ENCODE measurements at places on chromosomes 3 and 15.

- DNase-seq = peak; percentile 54
Measured at GRCh38 chr15:74776821-74777768, 4.8 kb upstream of the CSK start.

GRCh38 chr15:36627566-36627965, 48.1 kb downstream of the CDIN1 start:
- no peak for DNase-seq

DNA sequence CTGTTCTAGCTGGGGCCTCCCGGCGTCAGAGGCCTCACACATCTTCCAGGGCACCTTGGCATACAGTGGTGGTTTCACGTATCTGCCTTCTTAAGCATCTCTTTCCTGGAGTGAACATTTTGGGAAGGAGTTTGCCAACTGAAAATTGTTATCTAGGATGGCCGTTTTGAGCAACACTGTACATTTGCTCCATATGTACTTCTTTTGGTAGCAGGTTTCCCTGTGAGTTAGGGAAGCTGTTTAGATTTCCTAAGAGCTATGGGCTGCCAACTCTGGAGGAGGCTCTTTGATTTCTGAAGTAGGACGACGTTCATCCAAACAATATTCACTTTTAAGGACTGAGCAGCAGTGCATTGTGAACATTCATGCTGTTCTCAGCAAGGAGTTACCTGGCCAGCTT, 665.9 kb downstream of the SQOR start:
- no peak for DNase-seq

DNA sequence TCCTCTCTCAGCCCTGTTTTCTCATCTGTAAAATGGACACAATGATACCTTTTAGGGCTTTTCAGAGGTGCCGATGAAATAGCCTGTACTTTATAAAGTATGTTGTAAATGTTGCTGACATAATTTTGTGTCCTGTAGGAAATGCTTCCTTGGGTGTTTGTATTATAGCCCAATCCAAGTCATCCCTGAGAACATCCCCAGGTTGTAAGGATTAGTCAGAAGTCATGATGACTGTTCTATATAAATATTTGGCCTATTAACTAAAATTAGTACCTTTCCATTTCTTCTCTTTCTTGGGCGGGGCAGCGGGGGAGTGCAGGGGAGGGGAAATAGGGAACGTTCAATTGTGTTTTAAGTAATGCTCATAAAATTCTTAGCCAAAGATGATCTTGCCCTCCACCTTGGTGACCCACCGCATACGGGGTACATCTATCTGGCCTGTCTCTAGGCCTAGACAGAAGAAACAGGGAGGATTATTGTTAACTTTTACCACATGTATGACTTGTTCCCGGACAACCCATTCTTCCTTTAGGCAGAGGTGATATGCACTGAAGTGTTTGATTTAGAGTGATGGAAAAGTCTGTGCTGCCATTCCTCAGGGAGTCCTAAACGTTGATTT, 120.7 kb downstream of the VGLL4 start:
- DNase-seq = no peak

- DNase-seq = no peak
Measured at GRCh38 chr15:56074481-56075265, 81.3 kb upstream of the NEDD4 start.

- no peak for DNase-seq
Measured at GRCh38 chr3:195095035-195095703, 175.8 kb downstream of the XXYLT1 start.

DNA sequence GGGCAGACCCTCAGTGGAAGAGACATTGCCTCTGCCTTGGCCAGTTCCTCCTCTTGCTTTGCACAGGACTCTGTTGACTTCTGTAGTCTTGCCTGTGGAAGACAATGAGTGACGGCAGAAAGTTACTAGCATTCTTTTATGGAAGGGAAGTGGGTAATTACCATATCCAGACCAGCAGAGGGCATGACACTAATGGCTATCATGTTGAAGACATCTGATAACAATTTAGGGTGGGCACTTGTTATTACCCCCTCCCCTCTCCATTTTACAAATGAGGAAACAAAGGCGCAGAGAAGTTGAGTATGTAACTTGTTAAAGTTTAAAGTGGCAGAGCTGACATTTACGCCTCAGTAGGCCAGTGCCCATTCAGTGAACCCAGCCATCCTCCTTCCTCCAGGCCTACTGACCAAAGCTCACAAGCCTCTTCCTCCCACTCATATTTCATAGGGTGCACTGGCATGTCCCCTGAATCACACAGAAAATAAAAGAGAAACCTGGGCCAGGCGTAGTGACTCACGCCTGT, 48.2 kb upstream of the FMN1 start:
- DNase-seq = no peak

DNA sequence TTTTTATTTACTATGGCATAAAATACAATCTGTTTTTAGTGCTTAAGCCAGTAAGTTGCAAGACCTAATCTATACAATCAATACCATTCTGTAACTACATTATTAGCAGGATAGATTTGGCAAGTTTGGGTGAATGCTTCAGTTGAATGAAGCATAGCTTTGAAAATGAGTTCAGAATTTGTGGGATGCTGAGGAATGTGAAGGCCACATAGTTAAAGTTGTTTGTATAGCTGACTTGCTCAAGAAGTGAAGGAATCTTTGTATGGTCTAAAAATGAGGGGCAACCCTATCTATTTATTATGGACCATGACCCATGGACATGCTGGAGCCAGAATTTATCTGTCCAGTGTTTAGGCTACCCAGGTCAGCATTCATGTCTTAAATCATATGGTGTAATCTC, 58.5 kb downstream of the CRYBG3 start:
- no peak for DNase-seq

GRCh38 chr3:127196002-127196401, 3.1 kb downstream of the PRR23E start:
- DNase-seq = no peak

DNA sequence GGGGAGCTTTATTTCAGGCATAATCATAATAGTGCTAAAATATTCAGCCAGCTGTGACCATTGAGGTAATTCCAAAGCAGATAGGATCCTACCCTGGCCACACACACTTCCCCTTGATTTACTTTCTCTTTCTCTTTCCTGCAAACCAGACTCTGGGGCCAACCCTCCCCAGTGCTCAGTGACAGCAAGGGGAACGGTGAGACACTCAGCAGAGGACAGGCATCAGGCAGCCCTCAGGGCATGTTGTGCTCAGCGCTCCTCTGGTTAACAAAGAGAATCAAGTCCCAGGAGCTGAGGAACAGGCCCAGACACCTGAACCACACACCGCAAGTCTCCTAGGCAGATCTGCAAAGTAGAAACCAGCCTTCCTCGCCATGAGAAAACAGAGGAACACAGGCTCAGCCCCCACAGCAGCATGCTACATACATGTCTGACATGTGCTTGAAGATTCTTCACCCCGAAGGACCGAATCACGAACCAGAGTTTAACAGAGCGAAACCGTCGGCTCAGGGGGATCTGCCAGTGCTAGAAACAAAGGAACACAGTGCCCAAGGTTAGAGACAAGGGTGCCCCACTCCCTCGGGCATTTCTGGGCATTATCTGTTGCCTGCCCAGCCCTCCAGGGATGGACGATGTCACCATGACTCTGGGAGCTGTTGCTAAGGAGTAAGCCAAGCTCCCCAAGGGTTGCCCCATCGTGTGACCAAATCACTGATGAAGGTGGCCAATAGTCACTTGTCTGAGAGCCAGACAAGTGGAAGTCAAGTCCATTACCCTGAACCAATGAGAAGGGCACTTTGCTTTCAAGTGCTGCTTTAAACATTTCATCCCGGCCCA, 17.5 kb downstream of the HDC start:
- DNase-seq = peak; percentile 71

GRCh38 chr3:13171704-13172643, 98.7 kb upstream of the IQSEC1 start:
- DNase-seq = no peak

- DNase-seq = no peak
Measured at GRCh38 chr3:99013777-99014315, 112.4 kb upstream of the DCBLD2 start.

- no peak for DNase-seq
Measured at GRCh38 chr3:107368654-107369398, 8.4 kb upstream of the CCDC54 start.

- no peak for DNase-seq
Measured at GRCh38 chr3:30314757-30315325, 291.6 kb upstream of the TGFBR2 start.

GRCh38 chr3:121916189-121916588, 22.0 kb downstream of the SLC15A2 start:
- DNase-seq = no peak

DNA sequence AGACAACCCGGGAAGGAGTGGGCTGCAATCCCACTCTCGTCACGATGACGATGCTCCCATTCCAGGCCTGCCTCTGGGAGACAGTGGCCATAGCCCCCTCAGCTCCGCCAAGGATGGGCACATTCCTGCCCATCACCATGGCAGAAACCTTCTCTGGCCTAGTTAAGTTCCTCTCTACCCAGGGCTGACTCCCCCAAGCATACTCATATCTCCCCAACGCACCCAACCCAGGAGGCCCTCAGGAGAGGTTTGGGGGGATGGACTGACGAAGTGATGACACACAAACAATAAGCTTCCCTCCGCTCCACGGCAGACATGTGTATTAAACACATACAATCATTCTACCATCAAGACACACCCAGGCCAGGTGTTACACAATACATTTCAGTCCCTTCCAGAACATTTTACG, 60.1 kb downstream of the VGLL4 start:
- no peak for DNase-seq

DNA sequence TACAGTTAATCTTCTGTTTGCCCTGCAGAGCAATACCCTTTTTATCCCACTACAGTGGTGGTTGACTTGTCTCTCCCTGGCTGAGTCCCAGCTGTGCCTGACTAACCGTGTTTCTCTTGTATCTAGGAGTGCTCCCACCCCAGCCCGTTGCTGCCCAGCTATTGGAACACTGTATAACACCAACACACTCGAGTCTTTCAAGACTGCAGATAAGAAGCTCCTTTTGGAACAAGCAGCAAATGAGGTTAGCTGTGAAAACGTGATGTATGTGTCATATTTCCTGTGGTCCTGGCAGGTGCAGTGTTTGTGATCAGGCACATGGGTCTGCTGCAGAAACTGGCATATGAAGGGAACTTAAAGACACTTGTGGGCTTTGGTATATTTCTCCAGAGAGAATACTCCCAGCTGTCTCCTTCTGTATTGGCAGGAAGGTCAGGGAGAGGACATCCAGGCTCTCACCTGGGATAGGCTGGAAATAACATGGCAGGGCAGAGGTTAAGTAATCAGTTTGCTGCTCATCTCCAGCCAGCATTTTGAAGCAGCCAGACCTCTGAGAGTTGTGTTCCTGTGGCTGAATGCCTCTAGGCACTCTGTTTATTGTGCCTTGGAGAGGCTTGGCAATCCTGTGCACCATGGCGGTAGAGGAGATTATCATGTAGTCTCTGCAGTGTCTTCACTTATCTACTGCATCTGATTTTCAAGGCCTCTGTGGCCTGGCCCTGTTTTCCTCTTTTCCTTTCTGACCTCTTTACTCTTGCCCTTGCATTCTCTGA, 34.8 kb downstream of the ATG7 start:
- DNase-seq = peak; percentile 57

DNA sequence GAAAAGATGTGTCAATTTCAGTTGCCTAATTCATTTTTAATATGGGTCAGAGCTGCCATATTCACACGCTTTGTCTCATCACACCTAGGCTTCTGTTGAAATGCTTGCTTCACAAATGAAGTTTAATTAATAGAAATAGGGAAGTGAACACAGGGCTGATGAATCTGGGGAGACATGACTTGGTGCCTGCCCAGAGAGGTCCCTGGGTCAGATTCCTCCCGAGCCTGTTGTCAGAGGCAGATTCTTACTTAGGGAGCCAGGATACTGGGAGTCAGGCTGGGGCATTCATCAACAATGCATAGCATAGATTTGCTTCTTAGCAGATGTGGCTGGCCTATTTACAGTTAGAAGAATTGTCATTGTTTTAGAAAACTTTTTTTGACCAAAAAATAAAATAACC, 90.6 kb downstream of the CACNA1D start:
- no peak for DNase-seq

DNA sequence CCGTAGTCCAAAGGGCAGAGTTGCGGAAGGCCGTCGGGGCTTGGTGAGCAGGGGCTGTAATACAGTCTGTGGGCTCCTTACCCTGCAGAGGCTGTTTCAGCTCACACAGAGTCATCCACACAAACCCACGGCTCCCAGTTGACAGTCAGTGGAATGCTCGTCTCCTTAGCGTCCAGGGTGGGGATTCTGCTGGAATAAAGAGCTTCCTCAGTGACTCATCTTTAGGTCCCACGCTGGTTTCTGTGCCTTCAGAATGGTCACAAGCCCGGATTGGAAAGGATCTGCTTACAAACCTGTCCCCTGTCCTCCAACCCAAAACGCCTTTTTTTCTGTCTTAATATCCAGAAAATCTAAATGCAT, 201.3 kb upstream of the TPM1 start:
- DNase-seq = no peak

DNA sequence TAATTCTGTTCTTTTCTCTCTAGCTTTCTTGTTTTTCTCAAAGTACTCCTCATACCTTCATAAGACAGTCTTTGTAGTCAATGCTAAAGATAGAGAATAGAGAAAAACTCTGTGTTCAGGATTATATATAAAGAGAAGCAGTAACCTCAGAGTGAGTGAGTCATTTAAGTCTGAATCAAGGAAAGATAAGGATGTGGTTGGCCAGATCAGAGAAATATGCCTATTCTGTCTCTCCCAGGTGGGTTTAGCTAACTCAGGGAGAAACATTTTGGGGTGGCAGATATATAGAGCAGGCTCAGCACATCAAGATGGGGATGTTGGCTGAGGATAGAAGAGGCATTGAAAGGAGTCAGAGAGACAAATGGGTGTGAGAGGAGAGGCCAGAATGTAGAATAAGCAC, 31.4 kb downstream of the GTF2E1 start:
- no peak for DNase-seq

DNA sequence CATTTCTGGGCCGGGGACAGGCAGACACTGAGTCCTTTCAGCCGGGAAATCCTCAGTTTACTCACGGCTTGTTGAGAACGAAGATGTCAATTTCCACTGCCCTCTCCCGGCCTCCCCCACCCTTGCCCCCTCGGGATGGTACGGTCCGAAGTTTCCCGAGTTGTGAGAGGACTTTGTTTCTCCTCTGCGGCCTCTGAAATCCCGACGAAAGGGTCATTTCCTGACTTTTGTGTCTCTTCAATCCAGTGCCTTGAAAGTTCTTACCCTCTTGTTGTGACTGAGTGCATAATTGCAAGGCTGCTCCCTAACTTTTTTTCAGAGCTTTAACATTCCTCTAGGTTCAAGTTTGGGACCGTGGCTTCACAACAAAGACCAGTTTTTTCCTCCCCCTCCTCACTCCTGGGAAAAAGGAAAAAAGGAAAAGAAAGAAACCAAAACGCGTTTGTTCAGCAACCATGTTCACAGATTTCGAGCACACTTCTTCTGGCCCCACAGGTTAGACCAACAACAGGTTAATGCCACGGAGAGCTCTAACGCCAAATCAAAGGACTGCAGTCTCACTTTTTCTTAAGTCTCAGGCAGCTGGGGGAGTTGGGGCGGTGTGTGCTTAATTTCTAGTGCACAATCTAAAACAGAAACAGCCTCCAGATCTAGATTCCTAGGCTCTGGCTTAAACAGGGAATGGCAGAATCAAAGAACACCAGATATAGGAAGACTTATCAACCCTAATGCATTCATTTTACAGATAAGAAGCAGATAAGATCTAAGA, 138.9 kb downstream of the TMCO5A start:
- DNase-seq = no peak
